ENCODE measurements at places on chromosomes 4 and X. TPM values are rescaled to one million over a fixed set of nuclear protein-coding genes. Genes with fewer than 3 reads are reported as not detected.

- DNase-seq: no peak
Measured at GRCh38 chrX:150094996-150095395, 156.7 kb upstream of the EOLA2 start.

- no peak for DNase-seq
Measured at GRCh38 chr4:169064296-169064695, 54.2 kb upstream of the CBR4 start.

DNA sequence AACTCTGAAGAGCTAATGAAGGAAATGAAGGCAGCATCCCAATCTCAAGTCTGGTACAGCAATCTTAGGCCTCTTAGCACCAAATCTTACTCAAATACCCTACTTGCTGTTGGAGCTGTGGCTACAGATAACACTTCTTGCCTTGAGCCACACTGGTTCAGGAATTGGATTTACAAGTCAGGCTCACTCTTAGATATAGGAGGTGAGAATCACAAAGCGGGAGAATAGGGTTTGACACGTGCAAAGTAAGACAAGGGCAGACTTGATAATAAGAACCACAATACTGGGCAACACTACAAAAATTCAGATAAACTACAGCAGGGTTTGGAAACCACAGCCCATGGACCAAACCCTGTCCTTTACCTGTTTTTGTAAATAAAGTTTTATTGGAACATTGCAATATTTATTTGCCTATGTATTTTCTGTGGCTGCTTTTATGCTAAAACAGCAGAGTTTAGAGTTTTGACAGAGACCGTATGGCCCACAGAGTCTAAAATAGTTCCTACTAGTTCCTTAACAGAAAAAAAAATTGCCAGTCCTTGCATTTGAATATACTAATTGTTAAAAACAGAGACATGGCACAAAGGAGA lies 9.3 kb upstream of the CUL4B start:
- DNase-seq: no peak

DNA sequence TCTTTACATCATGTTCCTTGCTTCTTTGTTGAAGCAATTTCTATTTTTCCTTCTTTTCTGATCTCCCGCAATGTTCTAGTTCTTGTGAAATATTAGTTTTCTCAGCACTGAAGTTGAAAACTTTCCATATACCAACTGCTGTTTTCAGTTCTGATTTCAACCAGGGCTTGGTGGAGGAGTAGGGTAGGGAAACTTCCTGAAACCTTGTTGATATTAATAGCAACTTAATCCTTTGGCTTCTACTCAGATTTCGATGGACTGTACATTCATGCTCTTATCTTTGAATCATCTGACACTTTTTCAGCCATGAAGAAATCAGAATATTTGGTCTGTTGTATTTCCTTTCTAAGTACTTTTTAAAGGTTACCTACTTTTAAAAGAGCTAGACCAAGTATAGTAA lies 315.8 kb downstream of the RPA4 start:
- DNase-seq: no peak

GRCh38 chr4:6674500-6675149 lies 19.1 kb upstream of the S100P start:
- DNase-seq: no peak

DNA sequence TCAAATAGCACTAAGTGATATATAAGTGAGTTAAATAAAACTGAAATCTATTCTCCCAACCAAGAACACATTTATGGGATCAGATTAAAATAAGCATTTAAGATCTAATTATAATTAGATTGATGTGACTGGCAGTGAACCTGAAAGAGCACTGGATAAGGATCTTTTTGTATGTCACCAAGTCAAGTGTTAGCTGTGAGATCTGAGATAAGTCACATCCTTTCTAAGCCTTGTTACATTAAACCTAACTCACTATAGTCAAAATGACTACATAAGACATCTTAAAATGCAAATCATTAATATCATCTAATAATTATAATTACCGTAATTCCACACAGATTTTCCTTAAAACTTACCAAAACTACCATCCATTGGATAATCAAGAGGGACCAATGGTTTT lies 1.6 kb downstream of the CCNA2 start:
- DNase-seq: no peak

DNA sequence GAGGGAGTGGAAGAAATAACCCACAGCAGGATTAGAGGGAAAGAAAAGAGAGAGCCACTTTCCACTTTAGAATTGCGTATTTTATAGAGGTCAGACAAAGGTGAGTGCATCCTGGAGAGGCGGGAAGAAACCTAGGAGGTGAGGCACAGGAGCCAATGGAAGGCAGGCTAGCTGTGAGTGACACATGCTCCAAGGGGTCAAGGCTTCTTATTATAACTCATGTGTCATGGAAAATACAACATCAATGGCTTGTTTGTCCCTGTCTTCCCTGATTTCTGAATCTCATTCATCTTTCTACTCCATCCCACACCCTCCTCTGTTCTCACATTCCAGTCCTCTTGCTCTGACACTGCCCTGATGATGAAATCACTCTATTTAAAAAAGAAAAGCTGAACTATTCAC lies 14.4 kb downstream of the ANXA3 start:
- no peak for DNase-seq

DNA sequence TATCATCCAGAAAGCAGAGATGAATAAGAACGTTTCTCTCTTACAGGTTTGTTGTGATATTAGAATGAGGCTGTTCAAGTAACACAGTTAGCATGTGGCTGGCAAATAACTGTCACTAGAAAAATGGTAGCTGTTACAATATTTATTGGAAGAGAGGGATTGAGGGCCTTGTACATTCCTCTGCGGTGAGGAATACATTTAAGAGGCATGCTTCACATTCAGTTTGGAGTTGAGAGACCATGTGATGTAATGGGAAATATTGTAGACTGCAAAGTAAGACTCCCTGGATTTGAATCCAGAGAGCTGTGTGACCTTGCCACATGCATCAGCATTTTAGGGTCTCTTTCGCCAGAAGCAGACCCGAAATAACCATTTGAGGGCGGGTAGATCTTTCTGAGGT lies 104.8 kb upstream of the KIT start:
- DNase-seq: no peak

Gene HS3ST1
- total RNA-seq: 5.4 TPM

Gene SYP
- total RNA-seq: 1.5 TPM

Gene RRH
- total RNA-seq: 0.28 TPM
